Stimulated activated CD4-positive, alpha-beta T cell treated with anti-CD3 and anti-CD28 coated beads, Interleukin-12 subunit alpha, Interleukin-12 subunit beta, amount 100 ng/mL, for 24 hours (primary cell): ENCODE measurements at places on chromosomes 2 and 18.

- DNase-seq = no peak
Observed at GRCh38 chr2:132651115-132652045, 18.6 kb downstream of the LYPD1 start.

GRCh38 chr18:48304906-48305693 lies 104.1 kb downstream of the ZBTB7C start:
- no peak for DNase-seq

DNA sequence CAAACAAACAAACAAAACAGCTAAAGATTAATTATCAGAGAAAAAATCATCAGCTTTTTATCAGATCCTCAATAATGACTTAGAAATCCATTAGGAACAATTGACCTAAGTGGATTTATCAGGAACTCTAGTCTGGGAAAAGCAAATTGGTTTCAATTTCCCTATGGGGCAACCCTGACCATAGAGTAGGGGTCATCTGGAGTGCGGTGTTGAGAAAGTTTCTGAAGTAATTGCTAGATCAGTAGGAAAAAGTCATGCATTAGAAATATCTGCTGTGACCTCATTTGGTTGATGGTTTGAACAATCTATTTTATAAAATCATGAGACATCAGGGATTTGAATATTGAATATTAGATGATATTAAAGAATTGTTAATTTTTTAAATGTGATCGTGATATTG lies 507.9 kb downstream of the TXNL1 start:
- no peak for DNase-seq

DNA sequence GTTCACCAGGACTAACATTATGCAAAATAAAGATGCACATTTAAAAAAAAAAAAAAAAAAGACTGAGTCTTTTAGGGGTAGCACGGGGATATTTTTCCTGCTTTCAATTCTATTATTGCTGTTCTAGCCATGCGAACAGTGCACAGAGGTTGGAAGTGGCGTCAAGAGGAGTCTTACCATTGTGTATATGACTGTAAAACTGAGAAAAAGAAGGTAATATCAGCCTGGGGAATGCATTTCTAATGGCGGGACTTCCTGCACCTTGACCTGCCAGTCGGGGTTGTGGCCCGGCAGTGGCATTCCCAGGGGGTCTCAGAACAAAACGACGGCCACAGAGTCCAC lies 48.5 kb upstream of the ATP6V1B1 start:
- DNase-seq = no peak

- DNase-seq = no peak
Observed at GRCh38 chr2:169119123-169119760, 49.9 kb downstream of the DHRS9 start.

DNA sequence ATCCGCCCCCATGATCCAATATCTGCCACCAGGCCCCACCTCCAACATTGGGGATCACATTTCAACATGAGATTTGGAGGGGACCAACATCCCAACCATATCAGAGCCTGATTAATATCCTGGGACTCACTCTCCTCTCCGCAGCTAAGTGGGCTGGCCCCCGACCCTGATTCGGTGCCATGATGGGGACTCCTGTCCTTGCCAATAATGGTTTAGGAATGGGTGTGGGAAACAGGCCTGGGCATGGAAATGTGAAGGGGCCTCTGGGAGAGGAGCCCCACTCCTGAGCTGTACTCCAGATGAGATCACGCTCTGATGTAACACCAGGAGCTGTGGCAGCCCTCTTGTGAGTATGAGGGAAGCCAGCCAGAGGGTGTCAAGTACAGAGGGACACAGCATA lies 77.3 kb upstream of the SMAD7 start:
- DNase-seq = no peak

DNA sequence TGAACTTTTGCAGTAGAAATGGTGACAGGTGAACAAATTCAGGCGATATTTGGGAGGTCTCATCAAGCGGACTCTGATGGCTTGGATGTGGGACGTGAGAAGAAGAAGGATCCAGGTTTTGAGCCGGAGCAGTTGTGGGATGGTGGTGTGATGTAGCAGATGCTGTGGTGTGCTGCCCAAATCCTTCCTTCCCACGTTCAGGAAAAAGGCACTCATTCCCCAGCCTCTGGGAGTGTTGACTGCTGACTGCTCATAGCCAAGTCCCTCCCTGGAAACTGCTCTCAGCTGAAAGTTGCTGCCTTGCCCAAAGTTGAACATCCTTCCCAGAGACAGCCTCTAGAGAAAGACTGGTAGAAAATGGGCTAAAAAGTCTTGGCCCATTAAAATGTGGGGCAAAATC lies 890.3 kb upstream of the ACVR2A start:
- DNase-seq = no peak

- DNase-seq = no peak
Observed at GRCh38 chr2:130736487-130736886, 7.6 kb downstream of the GPR148 start.

DNA sequence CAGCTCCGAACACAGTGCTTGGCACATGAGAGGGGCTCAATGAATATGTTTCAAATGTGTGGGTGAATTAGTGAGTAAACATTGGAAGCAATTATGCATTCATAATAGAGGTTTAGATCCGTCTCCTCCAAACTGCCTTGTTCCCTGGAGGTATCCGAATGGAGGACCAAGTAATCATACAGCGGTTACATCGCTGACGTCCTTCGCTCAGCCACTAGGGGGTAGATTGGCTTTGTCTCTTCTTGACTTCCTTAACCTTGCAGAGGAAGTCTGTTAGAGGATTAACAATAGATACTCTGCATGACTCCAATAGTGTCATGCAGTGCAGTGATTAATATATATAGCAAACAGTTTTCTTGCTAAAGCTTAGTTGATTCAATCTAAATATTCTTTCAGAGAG lies 517.0 kb downstream of the PTPRM start:
- no peak for DNase-seq

- no peak for DNase-seq
Observed at GRCh38 chr2:73295751-73296400, 2.5 kb upstream of the EGR4 start.

DNA sequence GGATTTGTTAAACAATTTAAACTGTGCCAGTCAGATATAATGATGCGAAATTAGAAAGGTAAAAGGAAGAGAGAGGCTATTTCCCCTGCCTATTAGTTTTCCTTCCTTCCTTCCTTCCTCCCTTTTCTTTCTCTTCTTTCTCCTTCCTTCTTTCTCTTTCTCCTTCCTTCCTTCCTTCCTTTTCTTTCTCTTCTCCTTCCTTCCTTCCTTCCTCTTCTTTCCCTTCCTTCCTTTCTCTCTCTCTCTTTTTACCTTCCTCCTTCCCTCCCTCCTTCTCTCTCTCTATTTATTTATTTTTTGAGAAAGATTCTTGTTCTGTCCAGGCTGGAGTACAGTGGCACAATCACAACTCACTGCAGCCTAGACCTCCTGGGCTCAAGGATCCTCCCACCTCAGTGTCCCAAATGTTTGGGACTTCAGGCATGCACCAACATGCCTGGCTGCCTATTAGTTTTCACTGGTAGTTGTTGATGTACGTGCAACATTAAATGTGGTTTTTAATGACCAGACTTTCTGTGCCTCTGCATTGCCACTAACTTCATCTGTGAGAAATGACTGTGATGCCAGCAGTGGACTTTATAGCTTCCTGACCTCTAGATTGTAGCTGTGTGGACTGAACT lies 48.7 kb upstream of the NFE2L2 start:
- no peak for DNase-seq

- no peak for DNase-seq
Observed at GRCh38 chr2:121887513-121888188, 132.2 kb downstream of the TSN start.

GRCh38 chr2:109046925-109047508 lies 58.0 kb upstream of the EDAR start:
- DNase-seq = no peak

DNA sequence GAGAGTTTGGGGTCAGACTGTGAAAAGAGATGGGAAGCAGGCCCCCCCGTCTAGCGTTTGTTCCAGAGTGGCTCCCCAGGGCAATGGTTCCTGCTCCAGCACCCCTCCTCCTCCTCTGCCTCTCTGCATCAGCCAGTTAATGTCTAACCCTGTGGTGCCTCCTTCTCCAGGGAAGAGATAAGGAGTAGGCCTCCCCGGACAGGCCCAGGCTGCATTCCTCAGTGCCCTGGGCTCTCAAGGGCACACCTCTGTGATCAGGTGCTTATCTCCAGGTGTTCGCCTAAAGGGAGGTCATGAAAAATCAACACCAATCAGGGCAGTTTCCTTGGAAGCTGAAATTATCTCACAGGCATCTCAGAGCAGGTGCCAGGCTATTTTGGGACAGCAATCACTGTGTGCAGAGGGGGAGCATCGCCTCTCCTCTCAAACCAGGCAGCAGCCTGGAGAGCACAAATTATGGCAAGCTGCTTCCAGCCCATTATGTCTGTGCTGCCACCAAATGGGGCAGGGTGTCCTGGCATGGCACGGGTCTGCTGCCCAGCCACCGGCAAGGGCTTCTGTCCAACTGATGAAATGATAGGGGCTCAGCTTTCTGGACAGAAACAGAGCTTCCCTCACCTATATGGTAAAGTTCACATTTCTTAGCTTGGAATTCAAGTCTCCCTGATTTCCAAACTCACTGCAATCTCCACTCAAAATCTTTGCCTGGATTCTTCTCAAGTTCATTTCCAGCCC lies 255.8 kb upstream of the SLC14A2 start:
- no peak for DNase-seq

GRCh38 chr2:27584597-27584996 lies 1.8 kb downstream of the ZNF512 start:
- DNase-seq = no peak

DNA sequence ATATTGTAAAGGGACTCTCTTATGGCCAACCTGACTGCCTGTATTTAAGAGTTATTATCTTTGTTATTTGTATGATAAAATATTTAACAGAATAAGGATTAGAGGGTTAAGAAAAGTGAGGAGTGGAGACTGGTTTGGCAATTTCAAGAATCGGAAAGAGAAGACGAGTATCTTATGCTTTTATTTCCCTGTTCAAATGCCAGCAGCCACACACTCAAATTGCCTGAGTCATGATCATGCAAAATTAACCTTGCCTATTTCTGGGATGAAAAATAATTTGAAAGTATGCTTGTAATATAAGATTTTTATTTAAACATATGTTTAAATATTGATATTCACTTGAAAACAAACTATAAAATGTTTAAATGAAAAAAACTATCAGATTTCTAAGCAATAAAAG lies 188.6 kb downstream of the CD226 start:
- no peak for DNase-seq

- DNase-seq = no peak
Observed at GRCh38 chr2:223235986-223236385, 184.0 kb downstream of the KCNE4 start.

DNA sequence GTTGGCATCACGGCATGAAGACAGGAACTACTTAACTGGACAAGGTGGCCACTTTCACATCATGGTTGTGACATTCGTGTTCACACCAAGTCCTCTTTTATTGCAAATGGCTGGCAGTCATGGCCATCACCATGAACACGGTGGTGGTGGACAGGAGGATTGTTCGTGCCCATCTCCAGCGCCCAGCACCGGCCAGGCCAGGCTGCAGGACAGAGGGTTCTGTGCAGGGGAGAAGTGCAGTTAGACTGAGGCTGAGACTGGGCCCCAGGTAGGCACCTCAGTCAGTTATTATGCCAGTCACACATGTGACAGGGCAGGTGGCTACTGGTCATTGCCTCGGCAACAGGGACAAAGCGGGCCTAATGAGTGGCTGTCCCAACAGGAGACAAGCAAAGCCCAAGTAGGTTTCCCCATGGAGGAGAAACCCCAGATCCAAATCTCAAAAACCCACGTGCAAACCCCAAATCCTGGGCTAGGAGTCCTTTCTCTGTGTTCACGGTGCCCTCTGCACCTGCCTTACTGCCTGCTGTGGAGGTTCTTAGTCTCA lies 468.1 kb upstream of the MYT1L start:
- no peak for DNase-seq

DNA sequence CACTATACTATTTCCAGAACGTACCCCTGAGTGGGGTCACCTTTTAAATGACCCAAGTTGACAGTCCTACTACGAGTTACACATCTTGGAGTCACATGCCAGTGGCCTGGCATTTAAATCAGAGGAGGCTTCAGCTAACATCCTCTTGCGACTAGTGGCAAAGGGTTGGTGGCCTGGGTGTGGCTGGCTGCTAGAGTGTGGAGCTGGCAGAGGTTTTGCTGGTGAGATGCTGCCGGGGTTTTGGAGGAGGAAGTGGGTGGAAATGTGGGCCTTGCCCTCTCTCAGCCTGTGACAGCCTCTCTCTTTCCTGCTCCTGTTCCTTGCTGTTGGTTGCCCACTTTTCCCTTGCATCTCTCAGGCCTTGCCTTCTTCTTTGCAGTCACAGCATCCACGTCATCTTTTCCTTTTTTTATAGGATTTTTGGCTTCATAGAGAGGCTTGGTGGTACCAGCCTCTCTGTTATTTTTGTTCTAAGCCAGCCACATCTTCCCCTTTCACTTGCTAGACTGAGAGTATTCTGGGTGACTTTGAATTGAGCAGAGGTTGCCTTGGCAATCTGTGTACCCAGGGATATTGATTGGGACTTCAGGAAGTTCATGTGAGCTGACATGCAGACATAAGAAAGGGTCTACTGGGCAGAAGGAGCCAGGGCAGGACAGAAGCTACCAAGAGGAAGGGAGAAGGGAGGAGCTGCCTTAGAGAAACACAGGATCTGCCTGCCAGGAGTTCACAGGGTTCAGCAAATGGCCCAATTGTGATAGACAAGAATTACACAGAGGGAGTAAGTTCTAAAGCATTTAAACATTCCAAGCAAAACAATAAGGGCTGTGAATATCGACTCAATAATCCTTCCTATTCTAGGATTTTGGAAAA lies 55.4 kb downstream of the CDC42EP3 start:
- DNase-seq = peak; percentile 22

GRCh38 chr2:119230219-119231185 lies 6.9 kb downstream of the STEAP3 start:
- no peak for DNase-seq

- no peak for DNase-seq
Observed at GRCh38 chr2:188909036-188909435, 65.1 kb upstream of the COL3A1 start.

- DNase-seq = no peak
Observed at GRCh38 chr2:95042472-95043271, 17.2 kb downstream of the MAL start.

DNA sequence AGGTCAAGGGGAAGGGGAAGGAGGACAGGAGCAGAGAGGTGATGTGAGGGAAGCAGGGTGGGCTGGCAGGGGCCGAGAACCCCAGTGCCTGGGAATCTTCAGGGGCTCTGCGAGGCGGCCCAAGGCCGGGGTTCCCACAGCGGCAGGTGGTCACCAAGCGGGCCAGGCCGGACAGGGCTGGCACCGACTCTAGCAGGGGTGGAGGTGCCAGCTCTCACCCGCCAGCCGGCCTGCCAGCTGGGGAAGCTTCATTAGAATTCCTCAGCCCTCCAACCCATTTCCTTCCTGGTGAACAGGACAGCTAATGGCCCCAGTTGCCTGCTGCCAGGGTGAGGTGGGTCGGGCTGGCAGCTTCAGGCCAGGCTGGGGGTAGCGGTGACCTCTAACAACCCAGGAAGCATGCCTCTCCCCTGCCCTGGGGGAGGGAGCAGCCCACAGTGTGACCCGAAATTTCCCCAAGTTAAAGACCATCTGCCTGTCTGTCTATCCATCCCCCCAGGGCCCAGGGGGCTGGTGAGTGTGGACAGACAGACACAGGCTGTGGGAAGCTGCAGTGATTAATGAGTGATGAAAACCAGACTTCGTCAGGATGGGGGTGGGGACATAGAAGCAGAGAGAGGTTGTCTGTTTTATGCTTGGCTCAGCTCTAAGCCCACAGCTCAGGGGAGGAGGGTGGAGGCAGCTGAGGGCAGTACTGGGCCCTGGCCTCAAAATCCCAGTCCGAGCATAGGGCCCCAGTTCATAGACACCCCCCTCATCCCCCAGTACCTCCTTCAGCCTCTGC lies 144.1 kb downstream of the ZFP36L2 start:
- no peak for DNase-seq

- DNase-seq = no peak
Observed at GRCh38 chr2:70687461-70687795, 80.6 kb downstream of the ADD2 start.
